ENCODE measurements at places on chromosomes 2 and 18.

GRCh38 chr2:61737841-61738240, 116.0 kb downstream of the FAM161A start:
- DNase-seq = no peak

DNA sequence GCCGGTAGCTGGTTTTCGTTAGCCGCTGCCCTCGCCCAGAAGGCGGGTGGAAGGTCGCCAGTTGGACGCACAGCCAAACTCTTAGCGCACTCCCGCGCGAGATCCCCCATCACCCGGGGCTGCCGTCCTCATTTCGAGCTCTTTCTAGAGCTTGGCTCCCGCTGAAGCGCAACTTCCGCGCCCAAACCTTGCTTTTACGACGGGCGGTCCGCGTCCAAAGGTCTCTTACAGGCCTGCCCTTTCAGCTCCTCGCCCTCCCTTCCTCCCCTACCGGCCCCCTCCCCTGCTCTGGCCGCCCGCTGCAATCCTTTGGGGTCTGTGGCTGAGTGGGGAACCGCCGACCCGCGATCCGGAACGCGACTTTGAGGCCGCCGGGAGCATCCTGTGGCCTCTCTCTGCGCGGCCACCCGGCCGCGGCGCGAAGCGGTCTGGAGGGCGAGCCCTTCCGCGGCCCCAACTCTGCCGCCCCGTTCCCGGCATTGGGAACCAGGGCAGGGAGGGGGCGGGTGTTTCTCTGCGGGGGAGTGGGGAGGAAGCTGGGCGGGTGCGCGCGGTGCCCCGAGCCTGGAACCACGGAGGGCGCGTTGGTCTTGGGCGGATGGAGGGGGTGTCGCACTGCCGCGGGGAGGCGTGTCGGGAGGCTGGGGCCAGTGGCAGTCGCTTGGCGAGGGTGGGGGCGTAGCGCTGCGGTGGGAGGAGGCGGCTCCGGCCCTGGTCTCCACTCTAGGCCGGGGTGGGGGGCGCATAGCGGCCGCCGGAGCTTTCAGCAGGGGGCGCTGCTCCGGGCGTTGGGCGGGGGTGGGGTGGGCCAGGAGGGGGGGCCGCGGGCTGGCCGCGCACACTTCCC, at the start of gene GDF7:
Gene GDF7 (plus strand): TSS at position 841 of the 847 bp plus-strand sequence. CDS start 96 bp downstream, outside the sequence.
- DNase-seq = peak; percentile 74

DNA sequence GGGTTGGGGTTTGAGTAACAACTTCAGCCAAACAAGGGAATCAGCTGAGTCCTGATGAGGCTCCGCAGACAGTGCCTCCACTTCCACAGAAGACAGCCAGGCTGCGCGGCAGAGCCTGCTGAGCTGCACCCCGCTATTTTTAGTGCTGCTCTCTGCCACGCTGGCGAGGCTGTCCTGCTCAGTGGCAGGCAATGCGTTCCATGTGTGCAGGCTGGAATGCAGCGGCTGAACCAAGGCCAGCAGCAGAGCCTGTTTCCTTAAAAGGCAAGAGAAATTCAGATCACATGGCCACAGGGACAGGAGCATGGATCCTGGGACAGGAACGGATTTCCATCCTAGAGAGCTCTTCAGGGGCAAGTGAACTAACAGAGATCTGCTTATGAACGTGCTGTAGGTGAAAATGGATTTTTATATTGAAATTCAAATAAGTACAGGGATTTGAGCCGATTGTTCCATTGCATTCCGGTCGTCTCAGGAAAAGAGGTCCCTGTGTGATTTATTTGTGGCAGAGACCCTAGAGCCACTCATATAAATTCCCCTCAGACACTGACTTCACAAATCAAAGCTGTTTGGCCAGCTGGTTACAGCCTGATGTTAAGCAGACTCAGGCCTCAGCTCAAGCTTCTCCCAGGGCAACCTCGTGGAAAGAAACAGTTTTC, 98.7 kb downstream of the COL6A3 start:
- DNase-seq = no peak

- DNase-seq = peak; percentile 59
Observed at GRCh38 chr18:51196811-51197660, 445 bp downstream of the MEX3C start.

GRCh38 chr2:47072728-47073191, 82.3 kb downstream of the STPG4 start:
- peak; percentile 43 for DNase-seq

GRCh38 chr2:43898134-43898837, 59.5 kb downstream of the ABCG8 start:
- DNase-seq = no peak

GRCh38 chr18:66630831-66631230, 26.9 kb upstream of the CDH19 start:
- DNase-seq = no peak

DNA sequence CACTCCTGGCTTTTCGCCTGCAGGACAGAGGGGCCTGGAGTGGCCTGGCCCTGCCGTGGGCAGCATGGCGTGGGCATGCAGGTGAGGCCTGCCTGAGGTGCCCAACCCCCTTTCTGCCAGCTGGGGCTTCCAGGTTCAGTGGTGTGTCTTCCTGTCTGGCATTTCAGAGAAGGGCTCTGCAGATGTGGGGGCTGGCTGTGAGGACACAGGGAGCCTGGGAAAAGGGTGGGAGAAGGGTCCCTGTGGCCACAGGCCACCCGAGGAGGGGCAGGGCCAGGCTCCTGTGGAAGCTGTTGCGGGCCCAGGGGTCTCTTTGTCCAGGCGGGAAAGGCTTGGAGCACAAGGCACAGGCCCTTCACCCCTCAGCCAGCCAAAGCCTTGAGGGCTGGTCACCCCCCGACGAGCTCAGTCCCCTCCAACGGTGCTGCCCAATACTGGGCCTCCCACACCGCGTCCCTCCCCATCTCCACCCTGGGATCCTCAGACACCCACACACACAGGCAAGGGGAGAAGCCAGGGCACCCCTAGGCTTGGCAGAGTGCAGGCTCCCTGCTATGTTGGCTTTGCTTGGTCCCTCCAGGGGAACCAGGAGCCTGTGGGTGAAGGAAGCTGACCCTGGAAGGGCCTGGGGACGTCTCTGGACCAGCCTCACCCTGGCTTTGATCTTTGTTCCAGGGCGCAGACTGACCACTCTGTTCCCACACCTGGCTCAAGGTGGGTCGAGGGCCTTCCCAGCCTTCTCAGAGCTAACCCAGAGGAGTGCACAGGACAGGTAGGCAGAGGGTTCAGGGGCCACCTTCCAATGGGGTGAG, 3.7 kb upstream of the AQP12A start:
- DNase-seq = no peak

DNA sequence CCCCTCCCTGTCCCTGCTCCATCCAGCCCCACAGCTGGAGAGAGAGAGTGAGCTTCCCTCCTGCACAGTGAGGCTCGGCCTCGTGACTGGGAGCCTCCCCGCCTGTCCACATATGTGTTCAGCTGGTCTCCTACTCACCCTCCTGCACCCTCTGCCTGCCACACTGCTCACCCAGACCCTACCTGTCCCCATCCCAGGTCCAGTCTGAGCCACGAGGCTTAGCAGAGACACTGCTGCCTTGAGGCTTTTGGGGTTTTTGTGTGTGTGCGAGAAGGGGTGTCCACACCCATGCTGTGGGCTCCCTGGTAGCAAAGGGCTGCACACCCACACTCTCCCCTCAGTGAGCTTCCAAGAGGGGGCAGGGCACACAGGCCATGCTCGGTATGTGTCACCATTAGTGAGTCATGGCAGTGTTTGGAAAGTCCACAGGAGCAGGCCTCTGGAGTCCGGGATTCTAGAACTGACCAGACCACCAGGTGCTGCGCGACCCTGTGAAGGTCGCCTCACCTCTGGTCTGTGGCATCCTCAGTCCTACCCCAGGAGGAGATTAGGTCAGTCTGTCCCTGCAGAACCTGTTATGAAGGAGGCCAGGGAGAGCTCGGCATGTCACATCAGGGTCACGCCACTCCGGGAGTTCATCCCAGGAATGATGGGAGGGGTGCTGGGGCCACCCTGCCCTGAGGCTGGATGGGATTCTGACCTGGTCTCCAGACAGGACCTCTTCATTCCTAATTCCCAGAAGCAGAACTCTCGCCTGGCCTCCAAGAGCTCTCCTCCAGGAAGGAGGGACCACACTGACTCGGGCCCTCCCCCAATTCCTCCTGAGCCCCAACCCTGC, 39.9 kb upstream of the SMAD7 start:
- no peak for DNase-seq

GRCh38 chr2:168058675-168059074, 188.7 kb downstream of the STK39 start:
- DNase-seq = no peak

DNA sequence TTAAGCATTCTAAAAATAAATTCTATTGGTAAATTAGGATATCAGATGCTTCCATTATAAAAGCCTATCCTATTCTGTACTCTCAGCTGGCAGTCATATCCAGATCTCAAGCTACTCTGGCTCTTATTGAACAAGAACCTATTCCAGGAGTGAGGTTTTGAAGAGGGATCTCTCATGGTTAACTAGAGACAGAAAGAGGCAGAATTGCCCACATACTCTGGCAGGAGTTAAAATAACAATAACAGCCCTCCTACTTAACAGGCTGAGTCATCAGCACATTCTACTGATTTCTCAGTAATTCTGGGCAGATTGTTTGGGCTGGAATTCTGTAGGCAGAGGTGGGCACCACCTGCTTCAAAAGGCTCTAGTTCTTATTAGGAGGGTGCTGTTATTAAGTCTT, 142.0 kb upstream of the UNC80 start:
- no peak for DNase-seq

- no peak for DNase-seq
Observed at GRCh38 chr2:187003611-187004010, 154.6 kb upstream of the ZSWIM2 start.

DNA sequence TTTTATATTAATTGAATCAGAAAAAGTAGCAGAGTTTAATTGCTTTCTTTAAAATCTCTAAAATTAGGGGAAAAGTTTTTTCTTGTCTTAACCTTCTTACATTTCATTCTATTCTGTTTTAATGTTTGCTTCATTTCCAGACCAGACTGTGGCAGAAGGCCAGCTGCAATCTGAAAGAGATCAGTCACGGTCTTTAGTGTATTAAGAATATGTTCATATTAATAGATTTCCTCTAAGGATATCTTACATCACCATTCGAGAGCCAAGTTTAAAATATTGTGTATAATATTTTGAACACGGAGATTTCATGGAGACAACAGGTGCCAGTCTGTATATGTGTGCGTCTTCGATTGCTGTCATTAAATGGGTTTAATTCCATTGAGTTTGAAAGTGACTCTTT, 230.9 kb upstream of the ZSWIM2 start:
- no peak for DNase-seq

GRCh38 chr18:3458952-3459853, 9.2 kb downstream of the TGIF1 start:
- DNase-seq = no peak

GRCh38 chr2:152319822-152320570, 15.0 kb upstream of the FMNL2 start:
- no peak for DNase-seq

DNA sequence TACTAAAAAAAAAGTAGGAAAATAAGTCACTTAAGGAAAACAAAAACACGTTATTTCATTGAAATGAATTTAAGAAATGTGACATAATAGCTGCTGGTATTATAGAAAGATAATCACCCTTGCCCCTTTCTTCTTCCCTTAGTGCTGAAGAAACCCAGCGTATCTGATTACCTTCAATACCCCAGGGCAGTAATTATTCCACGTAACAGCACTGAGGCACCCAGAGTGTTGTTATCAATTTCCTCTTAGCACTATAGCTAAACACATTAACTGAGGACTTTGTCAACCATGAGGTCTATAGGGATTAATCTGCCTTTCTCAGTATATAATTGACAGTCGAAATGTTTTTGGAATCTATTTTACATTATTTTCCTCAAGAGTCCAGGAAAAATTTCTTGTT, 180.0 kb upstream of the NXPH2 start:
- DNase-seq = no peak

- no peak for DNase-seq
Observed at GRCh38 chr18:23138471-23138870, 3.2 kb downstream of the CABLES1 start.

GRCh38 chr2:172247203-172247602, 144.5 kb upstream of the DLX2 start:
- DNase-seq = no peak

DNA sequence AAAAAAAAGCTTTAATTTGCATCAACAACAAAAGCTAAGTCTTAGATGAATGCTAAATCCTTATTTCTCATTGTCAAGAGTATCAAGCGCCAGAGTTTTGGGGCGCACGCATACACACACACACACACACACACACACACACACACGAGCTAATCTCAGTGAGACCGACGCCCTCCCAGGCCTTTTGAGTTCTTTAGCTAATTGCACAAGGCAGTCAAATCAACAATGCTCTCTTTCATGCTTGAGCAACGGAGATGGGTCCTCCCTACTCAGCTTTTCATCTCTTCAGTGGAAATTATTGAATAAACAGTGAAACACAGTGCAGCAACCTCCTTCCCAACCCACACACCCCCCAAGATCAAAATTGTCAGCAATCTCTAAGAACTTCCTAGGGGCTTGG, 19.2 kb downstream of the GKN1 start:
- no peak for DNase-seq

DNA sequence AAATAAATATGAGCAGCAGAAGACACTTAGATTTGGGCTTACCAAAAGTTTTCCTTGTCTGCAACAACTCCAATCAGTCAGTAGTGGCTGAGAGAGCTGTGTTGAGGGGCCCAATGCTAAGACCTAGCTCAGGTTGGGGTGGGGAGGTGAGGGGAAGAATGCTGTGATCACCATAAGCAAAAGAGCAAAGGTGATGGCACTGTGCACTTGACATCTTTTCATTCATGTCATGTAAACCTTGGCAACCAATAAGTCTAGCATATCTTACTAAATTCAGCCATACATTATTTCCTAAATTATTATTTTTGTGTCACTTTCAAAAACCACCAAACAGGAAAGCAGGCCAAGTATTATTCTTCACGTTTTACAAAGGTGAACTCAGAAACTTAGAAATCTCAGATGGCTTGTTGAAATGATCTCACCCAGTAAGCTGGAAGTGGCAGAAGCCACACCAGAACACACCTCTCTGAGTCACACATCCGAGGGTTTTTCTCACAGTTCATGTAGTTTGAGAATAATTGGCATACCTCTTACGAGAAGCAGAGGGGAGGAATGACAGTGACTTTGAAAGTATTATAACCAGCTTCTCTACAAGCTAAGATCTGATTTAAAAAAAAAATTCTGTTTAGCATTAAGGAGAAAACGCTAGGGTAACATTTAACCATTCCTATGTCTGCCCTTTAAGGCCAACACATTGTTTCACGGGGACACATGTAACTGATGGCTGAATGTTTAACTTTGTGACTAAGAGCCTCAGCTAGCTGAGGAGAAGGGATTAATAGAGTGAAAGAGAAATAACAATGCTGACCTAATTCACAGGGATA, 43.3 kb upstream of the SETBP1 start:
- no peak for DNase-seq

DNA sequence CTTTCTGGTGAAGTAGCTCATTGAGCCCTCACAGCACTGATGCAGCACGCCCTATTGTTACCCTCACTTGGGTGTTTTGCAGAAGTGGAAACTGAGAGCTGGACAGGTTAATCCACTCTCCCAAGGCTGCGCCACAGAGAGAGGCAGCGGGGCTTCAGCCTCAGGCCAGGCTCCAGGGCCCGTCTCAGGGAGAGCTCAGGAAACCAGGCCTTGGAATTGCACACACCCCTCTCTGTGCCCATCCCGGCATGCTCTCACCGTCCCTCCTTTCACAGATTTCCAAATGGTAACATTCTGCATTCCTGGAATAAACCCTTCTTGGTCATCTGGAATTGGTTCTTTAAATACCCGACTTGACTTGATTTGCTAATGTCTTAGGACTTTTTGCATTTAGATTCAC, 51.5 kb downstream of the TWIST2 start:
- no peak for DNase-seq

All from KBM-7 (cell line).